ENCODE measurements at places on chromosomes 6 and 20. TPM values are rescaled to one million over a fixed set of nuclear protein-coding genes. Genes with fewer than 3 reads are reported as not detected.

DNA sequence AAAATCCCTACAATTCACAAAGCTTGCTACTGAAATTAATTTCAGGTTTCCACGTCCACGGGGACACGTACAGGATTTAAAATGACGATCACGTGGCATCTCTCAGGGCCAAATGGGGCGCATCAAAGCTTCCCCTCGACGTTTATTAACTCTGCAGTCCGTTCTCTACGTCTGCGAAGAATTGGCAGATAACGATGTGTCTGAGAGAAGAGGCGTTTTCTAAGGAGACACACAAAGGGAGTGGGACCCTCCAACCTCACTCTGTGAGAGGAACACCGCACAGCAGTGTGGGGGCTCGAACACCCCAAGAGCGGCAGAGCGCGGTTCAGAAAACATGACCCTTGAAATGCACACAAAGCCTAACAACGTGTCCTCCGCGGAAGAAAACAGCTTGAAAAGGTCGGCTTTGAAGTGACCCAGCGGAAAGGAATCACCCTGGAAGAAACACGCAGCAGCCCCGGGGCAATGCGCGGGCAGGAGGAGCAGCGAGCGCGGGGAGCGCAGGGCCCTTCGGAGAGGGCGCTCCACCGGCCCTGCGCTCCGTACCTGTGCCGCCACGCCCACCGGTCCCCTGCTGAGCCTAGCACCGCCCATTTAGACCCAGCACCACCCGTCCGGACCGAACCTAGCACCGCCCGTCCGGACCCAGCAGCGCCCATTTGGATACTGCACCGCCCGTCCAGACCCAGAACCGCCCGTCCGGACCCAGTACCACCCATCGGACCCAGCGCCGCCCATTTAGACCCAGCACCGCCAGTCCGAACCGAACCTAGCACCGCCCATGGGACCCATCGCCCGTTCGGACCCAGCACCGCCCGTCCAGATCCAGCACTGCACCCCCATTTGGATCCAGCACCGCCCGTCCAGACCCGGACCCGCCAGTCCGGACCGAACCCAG, 1.1 kb upstream of the AFDN start:
- H3K27me3 ChIP-seq, result no peaks in the 10 kb centered on the region
- peak; percentile 75 for DNase-seq
- H3K36me3 ChIP-seq, result no peaks in the 10 kb centered on the region
- H3K27ac ChIP-seq, result peak overlapping the region; percentile 72
- peak overlapping the region; percentile 67 for H3K4me3 ChIP-seq

DNA sequence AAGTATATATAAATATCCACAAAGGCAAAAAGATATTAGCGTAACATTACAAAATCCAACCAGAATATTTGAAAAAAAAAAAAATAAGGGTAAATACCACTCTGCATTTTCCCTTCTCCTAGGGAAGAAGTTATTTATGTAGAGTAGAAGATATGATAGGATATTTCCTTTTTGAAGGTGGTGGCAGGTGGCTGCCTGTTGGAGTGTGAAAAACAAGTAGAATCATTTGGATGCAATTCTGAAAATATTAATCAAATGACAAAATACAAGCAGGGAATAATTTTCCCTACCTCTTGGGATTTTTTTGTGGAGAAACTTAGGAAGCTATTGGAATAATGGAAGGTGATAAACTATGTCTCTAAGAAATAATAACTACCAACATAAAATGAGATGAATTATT, 62.5 kb upstream of the OGFRL1 start:
- H3K4me3 ChIP-seq, result no peak overlapping the region
- no peaks in the 10 kb centered on the region for H3K27me3 ChIP-seq
- no peak for DNase-seq
- no peak overlapping the region for H3K27ac ChIP-seq
- H3K36me3 ChIP-seq, result no peaks in the 10 kb centered on the region

DNA sequence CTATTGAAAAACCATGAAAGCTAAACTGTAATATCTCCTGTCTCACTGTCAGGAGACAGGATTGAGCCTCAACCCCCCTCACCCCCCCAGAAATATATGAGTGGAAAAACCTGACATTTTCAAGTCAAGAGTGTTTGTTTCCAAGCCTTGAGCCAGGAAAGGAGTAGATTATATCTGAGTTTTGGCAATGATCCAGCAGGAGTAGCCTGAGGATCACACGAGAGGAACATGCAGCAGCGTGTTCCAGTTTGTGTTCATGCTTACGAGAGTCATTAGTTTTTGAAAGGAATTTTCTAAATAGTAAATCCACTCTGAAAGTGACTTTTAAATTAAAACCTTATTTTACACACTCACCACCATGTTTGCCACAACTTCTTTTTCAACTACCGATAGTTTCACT, 15.8 kb downstream of the IL22RA2 start:
- DNase-seq, result no peak
- no peak overlapping the region for H3K4me3 ChIP-seq
- no peak overlapping the region for H3K27ac ChIP-seq
- H3K27me3 ChIP-seq, result no peaks in the 10 kb centered on the region

TTLL9 gene
- total RNA-seq, result not detected

RFX6 gene
- total RNA-seq, result not detected

CBLN4 gene
- total RNA-seq, result not detected

SLC13A3 gene
- 2.5 TPM for total RNA-seq

AVP gene
- not detected for total RNA-seq

GRCh38 chr6:161437851-161438250, 164.0 kb upstream of the AGPAT4 start:
- no peaks in the 10 kb centered on the region for H3K27me3 ChIP-seq
- peak overlapping the region; percentile 40 for H3K27ac ChIP-seq

GRCh38 chr20:2741463-2741862, 48.9 kb downstream of the EBF4 start:
- no peak overlapping the region for H3K4me3 ChIP-seq
- no peaks in the 10 kb centered on the region for H3K36me3 ChIP-seq
- DNase-seq, result no peak
- no peak overlapping the region for H3K27ac ChIP-seq
- no peaks in the 10 kb centered on the region for H3K27me3 ChIP-seq

GRCh38 chr6:125002406-125002741, 40.1 kb downstream of the RNF217 start:
- H3K36me3 ChIP-seq, result no peaks in the 10 kb centered on the region
- peak overlapping the region; percentile 50 for H3K27ac ChIP-seq
- H3K4me3 ChIP-seq, result no peak overlapping the region
- DNase-seq, result no peak

- H3K4me3 ChIP-seq, result no peak overlapping the region
- H3K4me1 ChIP-seq, result peaks cover 40% of the 10 kb centered on the region
- H3K27ac ChIP-seq, result no peak overlapping the region
- peaks cover 65% of the 10 kb centered on the region for H3K36me3 ChIP-seq
- no peak for DNase-seq
Measured at GRCh38 chr6:32116674-32117073, 7.5 kb upstream of the TNXB start.

DNA sequence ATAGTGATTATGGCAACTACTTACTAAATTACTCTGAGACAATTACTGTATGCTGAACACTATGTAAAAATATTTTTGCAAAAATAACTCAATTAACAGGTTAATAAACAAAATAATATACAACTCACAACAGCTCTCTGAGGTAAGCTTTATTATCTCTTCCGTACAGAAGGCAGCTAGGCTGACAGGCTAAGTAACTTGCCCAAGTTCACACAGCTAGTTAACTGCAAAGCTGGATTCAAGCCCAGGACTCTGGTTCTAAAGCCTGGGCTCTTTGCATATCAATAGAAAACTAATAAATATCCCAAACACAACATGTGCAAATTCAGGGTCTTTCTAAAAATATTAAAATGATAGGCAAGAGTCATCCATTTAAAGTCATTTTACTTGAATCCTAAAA, 169.5 kb upstream of the BEND3 start:
- no peaks in the 10 kb centered on the region for H3K36me3 ChIP-seq
- H3K27ac ChIP-seq, result no peak overlapping the region
- no peak for DNase-seq
- no peak overlapping the region for H3K4me3 ChIP-seq
- H3K27me3 ChIP-seq, result no peaks in the 10 kb centered on the region

MLN gene
- not detected for total RNA-seq

DSP gene
- total RNA-seq, result 5.0 TPM

RHAG gene
- 1.4 TPM for total RNA-seq

DNA sequence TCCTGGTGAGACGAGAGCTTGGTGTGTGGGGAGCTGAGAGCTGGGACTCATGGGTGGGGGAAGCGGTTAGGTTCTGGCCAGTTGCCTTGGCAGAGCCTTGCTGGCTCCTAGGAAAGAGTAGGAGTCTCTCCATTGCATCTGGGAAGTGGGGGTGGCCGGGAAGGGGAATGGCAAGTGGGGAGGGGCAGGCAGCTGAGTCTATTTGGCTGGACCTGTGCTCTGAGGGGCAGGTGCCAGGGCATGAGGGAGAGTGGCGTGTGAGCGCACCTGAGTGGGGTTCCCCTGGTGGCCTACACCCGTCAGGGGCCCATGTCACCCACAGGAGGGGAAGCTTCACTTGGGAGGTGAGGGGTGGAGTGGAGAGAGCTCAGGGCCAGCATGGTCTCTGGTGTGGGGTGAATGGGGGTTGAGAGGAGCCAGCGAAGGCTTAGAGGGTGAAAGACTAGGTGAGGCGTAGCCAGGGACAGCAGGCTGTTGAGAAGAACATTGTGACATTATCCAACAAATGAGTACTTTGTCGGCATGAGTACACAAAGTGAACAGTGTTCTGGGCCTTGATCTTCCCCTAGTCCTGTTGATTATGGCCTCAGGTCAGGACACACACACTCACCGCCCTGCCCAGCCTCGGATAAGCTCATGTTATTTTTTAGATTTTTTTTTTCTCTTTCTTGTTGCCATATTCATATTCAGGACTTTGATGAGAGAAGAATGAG, 59.8 kb downstream of the FAM120B start:
- H3K27ac ChIP-seq, result no peak overlapping the region
- no peaks in the 10 kb centered on the region for H3K4me1 ChIP-seq
- H3K36me3 ChIP-seq, result peaks cover 9% of the 10 kb centered on the region
- no peaks in the 10 kb centered on the region for H3K27me3 ChIP-seq
- no peak overlapping the region for H3K4me3 ChIP-seq
- DNase-seq, result no peak

DNA sequence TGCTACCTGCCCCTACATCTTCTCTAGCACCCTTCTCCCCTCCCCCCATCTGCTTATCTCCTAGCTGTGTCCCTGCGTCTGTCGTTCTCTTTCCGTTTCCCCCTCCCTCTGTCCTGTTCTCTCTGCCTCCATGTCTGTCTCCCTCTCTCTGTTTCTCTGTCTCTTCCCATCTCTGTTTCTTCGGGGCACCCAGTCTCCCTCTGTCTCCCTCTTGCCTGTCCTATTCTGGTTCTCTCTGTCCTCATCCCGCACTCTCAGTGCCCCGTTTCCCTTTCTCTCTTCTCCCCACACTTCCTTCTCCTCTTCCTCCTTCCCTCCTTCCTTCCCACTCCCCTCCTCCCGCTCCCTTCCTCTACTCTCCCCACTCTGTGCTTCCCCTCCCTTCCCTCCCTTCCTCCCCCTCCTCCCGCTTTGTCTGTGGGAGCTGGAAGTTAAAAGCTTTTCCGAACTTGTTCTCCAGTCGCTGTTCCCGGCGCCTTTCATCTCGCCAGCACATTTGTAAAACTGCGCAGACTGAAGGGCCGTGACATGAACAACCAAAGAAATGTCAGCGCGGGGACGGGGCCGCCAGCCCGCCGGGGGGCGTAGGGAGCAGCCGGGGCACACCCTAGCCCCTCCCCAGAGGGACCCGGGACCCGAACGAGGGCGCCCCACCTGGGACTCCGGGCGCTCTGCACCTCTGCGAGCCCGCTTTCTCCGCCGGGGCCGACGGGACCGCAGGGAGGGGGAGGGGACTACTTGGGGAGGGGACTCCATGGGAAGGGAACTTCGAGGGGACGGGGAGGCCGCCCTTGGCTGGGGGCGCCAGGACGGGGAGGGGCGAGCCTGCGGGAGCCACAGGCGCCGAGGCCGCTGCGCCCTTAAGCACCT, 4.0 kb upstream of the CDH22 start:
- H3K4me3 ChIP-seq, result no peak overlapping the region
- peaks cover 18% of the 10 kb centered on the region for H3K4me1 ChIP-seq
- no peak for DNase-seq
- H3K27ac ChIP-seq, result no peak overlapping the region
- H3K27me3 ChIP-seq, result peaks cover 77% of the 10 kb centered on the region

DNA sequence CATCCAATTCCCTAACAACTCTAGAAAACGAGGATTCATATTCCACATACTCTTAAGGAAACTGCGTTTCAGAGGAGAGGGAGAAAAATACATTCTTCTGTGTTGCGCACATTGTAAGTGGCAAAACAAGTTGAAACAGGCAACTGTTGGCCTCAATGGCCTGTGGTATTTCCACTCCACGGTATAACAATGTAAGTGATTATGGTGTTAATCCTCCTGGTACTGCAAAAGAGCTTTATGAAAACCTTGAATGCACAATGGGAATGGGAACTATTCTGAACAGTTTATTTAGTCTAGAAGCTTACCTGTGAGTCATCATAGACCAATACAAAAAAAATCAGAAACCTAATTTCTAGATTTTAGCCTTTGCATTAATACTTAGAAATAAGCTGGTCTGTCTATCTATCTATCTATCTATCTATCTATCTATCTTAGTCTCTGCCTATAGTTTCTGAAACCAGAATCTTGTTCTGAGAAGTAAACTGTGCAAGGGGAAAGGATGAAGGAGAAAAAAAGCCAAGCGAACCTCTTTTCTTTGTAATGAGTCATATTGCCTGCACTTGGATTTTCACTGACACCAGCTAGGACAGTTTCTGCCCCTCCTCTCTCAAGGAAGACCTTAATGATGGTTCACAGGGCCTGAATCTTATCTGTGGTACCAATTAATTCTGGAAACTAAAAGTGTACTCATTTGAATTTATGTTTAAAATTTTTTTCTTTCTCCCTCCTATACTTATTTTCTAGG, 101.5 kb downstream of the RNF144B start:
- H3K27me3 ChIP-seq, result no peaks in the 10 kb centered on the region
- no peaks in the 10 kb centered on the region for H3K4me1 ChIP-seq

DNA sequence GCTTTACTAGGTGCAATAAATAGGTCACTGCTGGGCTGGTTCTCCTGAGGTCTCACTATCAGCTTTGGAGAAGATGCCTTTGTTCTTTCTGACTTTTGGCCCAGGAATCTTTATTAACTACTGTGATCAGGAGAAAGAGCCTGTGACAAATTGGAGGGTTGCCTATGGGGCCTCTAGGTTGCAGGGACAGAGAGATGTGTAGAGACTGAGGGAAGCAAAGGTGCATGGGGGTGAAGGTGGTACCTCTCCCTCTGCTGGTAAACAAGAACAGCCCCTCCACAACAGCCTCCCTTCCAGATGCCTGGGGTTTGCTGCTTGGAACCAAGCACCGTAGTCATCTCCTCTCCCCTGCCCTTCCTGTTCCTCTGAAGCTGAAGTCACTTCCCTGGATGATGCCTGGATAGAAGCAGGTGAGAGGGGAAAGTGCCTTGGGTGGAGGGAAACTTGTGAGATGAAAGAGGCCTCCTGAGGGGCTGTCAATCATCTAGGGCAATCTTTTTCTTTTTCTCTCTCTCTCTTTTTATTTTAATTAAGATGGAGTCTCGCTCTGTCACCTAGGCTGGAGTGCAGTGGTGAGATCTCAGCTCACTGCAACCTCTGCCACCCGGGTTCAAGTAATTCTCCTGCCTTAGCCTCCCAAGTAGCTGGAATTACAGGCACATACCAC, 57.4 kb upstream of the DUSP22 start:
- H3K36me3 ChIP-seq, result no peaks in the 10 kb centered on the region
- H3K4me1 ChIP-seq, result peaks cover 6% of the 10 kb centered on the region
- H3K4me3 ChIP-seq, result no peak overlapping the region
- H3K27me3 ChIP-seq, result no peaks in the 10 kb centered on the region
- no peak for DNase-seq

All from sigmoid colon (tissue), 7 donors.